SJCRH30 (cell line): ENCODE measurements at places on chromosomes 1 and 21.

- no peak for DNase-seq
Measured at GRCh38 chr1:33667386-33668282, 195.2 kb downstream of the ZSCAN20 start.

GRCh38 chr1:112803906-112804762 lies 89.0 kb upstream of the PPM1J start:
- DNase-seq = peak; percentile 52

- no peak for DNase-seq
Measured at GRCh38 chr1:151478923-151479322, 19.6 kb upstream of the POGZ start.

DNA sequence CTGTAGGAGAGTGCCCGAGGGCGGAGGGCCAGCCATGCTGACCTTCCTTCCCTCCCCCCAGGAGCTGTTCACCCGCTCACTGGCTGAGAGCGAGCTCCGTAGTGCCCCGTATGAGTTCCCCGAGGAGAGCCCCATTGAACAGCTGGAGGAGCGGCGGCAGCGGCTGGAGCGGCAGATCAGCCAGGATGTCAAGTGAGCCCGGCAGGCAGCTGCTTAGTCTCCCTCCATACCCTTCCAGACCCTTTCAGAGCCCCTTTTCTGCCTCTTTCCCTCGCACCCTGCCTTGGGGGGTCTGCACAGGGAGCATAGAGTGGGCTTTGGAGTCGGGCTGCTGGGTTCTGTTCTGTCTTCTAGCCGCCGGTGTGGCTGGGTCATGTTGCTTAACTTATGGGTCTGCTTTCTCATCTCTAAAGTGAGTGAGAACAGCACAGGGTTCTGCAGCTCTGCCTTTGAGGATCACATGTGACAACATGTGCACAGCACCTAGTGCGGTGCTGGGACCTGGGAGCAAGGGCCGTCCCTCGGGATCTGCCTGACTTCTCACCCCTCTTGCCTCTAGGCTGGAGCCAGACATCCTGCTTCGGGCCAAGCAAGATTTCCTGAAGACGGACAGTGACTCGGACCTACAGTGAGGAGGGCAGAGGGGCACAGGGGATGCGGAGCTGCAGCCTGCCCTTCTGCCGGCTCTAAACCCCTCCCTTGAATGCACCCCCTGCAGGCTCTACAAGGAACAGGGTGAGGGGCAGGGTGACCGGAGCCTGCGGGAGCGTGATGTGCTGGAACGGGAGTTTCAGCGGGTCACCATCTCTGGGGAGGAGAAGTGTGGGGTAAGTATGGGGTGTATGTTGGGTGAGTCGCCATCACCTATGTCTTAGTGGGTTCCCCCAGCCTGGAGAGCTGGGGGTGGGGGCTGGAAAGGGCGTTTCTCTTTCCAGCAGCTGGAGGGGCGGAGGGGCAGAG lies 6.2 kb downstream of the AMPD2 start:
- DNase-seq = peak; percentile 83

DNA sequence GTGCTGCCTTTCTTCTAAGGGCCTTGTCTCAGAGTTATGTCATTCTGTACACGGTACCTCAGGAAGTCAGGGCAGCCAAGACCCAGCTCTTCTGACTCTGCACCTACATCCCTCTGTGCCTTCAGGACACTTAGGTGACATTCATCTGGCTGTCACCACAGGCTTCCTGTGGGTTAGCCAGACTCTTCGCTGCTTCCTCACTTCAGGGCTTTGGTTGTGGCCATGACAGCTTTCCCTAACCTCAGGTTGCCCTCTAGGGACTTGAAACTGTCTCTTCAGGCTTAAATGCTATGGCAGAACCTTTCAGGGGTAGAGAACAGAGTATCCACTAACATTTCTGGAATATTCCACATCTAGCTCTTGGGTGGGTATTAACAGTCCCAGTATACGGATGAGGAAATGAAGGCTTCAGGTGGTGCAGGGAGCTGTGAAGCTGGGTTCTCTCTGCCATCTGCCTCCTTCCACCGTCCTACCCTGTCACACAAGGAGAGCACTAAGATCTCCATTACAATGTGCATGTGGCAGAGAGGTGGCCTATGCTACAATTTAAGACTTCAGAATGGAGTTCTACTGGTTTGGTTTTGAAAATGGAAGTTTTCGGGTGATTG lies 9.9 kb downstream of the TSSK3 start:
- no peak for DNase-seq

- no peak for DNase-seq
Measured at GRCh38 chr1:50318428-50318827, 104.8 kb downstream of the DMRTA2 start.

DNA sequence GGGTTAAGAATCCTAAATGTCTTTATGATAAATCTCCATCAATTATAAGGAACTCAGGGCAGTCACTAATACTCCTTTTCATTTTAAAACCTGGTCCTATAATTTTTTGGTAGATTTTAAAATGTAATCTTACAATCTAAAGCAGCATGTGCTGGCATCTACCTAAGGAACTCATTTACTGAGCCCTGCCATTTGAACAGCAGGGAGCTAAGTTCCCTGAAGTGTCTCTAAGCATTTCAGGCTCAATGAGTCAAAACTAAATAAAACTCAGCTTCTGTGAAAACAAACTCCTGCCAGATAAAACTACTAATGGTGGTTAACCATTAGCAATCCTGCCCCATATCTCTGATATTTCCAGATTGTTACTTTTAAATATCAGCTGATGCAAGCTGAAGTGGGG lies 1371.8 kb upstream of the PRMT6 start:
- DNase-seq = no peak

- no peak for DNase-seq
Measured at GRCh38 chr1:207996636-207997035, 85.7 kb upstream of the CD34 start.

DNA sequence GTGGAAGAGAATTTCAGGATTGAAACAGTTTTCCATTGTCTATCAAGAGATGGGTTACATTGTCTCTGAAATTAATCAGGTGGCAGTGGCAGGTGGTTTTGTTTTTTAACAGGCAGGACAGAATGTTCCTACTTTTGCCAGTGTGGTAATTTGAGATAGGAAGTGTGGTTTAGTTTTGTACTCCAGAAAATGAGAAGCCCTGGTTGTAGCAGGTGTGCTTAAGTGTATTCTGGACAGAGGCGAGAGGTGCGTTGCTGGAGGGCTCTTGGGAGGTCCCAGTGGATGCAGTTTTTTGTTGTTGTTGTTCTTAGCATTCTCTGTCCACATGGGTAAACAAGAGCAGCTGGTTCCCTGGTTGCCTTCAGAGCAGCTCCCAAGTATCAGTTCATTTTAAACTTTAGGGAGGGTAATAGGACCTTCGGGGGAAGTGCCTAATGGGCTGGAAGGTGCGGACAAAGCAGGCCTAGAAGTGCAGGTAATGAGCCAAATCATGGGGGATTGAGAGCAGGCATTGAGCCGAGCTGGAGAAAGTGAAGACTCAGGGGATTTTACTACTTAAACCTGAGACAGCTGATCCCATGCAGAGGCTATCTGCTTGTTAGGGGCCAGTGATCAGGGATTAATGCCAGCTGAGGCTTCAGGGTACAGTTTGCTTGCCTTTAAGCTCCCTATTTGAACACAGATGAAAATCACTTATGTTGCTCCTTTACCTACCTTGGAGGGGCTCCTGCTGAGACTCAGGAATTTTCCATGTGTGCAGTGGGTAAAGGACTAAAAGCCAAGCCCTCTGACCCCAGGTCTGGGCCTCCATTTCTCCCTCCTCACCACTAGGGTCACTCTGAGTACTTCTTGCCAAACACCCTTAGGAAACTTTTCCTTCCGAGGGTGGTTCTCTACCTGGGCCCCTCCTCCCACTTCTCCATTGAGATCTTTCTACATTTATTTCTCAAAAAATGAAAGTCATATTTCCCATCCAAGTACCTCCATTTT lies 6.1 kb downstream of the PFKFB2 start:
- no peak for DNase-seq

DNA sequence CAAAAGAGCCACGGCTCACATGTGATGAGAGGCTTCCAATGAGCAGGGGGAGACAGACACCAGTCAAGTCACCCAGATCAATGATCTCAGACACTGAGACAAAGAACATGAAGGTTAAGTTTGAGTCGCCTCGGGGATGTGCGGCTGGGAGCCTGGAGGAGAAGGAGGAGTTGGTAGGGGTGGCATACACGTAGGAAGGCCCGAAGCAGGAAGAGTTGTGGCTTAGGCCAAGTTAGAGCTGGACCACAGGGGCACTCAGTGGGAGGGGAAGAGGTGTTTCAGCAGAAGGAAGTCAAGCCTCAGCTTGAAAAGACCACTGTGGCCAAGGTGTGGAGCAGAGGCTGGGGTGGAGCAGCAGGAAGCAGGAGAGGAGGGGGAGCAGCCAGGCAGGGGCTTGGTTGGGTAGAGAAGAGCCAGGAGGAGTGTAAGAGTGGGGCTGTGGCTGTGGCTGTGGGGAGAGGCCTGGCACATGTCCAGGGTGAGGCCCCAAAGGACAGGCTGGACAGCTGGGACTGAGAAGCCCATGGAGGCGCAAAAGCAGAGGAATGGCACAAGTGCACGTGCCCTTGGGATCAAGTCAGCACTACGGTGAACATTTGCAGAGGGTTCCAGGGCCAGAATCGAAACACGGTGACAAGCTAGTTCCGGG lies 27.6 kb downstream of the CTNNBIP1 start:
- DNase-seq = peak; percentile 91

DNA sequence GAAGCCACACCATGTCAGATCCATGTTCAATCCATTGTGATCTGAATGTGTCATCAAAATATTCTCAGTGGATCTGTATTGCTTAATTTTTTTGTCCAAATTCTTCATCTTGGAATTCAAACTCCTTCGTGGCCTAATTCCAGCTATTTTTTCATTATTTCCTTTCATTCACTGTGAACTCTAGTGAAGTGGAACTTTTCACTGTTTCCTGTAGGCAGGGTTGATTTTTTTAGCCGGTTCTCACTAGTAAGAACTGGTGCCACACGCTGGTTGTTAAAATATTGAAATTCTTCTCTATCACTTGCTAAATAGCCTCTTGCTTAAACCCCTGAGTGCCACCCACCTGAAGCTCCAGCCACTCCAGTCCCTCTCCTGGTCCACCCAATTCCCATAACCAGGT lies 7.6 kb upstream of the S100A11 start:
- no peak for DNase-seq

DNA sequence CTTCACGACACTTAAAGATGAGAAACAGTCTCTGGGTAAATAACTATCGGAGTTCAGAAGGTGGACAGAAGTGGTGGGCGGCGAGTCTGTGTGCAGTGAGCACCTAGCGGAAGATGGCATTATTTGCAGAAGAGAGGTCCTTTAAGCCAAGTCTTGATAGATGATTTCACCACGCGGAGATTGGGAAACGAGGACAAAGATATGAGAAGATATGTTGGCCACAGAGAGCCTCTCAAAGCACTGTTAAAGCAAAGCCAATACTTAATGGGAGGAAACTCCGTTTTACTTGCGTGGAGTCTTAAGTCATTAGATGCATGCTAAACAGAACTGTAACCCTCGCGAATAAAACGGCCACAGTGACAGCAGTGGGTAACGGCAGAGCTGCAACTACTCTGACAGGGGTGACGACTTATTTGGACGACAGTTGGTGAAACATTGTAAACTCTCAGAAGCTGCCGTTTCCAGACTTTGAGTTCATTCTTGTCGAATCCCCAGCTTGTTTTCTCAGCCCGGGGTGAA lies 577 bp upstream of the CEP350 start:
- DNase-seq = peak; percentile 19

DNA sequence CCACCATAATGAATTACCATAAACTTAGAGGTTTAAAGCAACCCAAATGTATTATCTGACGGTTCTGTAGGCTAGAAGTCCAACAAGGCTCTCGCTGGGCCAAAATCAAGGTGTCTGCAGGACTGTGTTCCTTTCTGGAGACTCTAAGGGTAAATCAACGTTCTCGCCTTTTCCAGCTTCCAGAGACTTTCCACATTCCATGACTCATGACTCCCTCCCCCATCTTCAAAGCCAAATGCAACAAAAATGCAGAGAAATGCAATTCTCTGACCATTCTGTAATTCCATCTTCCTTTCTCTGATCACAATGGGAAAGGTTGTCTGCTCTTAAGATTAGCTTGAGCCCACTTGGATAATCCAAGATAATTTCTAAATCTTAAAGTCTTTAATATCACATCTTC lies 287.1 kb downstream of the LTN1 start:
- DNase-seq = no peak

GRCh38 chr1:234702342-234703000 lies 92.5 kb upstream of the IRF2BP2 start:
- DNase-seq = no peak

DNA sequence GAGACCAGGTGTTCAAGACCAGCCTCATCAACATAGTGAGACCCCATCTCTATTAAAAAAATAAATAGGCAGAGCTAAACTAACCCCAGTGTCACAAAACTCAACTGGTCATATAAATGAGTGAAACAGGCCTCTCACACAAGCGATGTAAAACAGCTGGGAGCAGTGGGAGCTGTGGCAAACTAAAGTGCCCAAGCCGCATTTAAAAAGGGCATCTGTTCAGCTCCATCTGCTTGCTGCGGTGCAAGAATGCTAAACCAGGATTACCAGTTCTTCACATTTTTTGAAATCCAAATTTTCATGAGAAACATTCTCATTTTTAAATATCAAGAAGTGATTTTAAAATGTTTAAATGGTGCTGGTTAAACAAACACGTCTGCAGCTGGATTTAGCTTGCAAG lies 50.0 kb upstream of the WNT2B start:
- no peak for DNase-seq

DNA sequence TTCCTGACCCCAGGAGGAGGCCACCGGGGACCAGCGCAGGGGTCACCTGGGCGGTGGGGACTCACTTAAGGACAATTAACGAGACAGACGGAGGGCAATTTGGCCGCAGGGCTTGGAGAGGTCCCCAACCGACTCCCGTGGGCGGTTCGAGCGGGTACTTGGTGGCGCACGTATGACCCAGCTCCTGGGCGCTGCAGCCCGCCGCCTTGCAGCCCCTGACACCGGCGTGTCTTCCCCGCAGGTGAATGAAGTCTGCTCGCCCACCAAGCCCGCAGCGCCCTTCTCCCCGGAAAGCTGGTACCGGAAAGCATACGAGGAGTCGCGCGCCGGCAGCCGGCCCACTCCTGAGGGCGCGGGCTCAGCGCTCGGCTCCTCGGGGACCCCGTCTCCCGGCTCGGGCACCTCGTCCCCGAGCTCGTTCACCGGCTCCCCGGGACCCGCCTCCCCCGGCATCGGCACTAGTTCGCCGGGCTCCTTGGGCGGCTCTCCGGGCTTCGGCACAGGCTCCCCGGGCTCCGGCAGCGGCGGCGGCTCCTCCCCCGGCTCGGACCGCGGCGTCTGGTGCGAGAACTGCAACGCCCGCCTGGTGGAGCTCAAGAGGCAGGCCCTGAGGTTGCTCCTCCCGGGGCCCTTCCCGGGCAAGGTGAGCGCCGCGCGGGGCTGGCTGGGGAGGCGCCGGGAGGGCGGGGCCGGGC lies 1.4 kb downstream of the KIF26B start:
- DNase-seq = peak; percentile 89

GRCh38 chr21:34130716-34130985 lies 57.3 kb downstream of the MRPS6 start:
- no peak for DNase-seq
